ENCODE measurements at places on chromosomes 12 and 14.

- no peak for DNase-seq
These were observed 9.9 kb downstream of the PMEL start for GRCh38 chr12:55955800-55956508.

DNA sequence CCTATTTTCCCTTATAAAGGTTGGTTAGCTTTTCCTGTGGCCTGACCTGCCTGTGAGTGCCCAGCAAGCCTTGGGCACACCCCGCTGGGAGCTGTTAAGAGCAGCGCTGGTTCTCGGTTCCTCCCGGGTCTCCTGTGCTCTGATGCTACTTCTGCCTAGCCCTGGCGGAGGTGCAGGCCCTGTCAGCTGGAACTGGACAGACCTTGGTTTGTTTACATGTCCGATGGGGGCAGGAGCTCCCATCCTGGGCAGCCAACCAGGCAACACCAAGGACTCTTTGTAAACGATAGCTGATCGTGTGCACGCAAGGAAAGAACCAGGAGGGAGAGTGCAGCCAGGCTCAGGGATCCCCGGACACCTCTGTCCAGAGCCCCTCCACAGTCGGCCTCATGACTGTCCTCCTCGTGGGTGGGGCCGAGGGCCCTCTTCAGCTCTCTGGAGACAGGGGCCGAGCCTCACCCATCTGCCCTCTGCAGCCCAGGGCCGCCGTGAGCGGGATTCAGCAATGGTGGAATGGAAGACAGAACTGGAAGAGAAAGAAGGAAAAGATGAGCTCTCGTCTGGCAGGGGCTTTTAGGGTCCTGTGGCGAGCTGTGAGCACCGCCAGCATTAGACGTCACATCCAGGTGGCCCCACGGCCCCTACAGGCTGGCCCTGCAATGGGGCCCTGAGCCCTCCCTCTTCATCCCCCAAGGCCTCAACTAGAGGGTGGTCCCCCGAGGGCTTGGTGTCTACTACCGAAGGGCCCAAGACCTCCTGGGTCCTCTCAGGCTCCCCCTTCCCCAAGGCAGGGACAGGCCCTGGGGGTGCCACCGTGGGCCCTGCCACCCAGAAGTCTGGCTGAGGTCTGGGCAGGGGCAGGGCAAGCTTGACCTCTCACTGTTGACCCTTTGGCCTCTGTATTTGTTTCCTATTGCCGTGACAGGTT, 12.3 kb downstream of the TNFAIP2 start:
- DNase-seq: no peak

DNA sequence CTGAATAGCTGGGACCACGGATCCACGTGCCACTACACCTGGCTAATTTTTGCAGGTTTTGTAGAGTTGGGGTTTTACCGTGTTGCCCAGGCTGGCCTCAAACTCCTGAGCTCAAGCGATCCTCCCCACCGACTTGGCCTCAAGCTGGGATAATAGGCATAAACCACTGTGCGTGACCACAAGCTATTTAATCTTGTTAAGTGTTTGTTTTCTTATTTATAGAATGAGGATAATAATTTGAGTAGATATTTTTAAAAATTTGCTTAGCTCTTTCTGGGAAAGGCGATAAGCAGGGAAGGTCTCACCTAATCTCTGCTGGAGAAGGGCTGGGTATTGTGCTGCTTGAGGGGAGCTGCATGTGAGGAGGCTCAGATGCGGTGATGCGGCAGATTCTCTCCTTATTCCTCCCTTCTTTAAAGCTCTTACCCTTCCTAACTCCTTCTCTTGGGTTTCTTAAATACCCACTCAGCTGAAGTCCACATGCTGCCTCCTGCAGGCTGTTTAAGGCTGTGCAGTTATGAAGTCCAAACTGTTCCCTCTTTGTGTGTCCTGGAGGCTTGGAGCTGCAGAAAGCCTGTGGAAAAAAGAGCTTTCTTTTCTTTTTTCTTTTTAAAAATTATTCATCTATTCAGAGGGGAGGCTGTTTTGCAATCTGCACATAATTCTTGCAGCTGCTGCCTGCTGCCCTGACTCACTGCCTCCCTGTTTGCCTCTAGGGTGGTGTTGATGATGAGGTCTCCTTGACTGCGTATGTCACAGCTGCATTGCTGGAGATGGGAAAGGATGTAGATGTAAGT, 37.9 kb downstream of the A2ML1 start:
- DNase-seq: peak; percentile 49

- DNase-seq: no peak
These were observed 22.8 kb upstream of the USP44 start for GRCh38 chr12:95573951-95574576.

- no peak for DNase-seq
These were observed 15.6 kb upstream of the RNU6-7 start for GRCh38 chr14:32186248-32186647.
